Activated naive CD4-positive, alpha-beta T cell treated with anti-CD3 and anti-CD28 coated beads, Interleukin-2, amount 50 U/mL, for 72 hours (primary cell): ENCODE measurements at places on chromosomes 3 and 15. TPM values are rescaled to one million over a fixed set of nuclear protein-coding genes. Genes with fewer than 3 reads are reported as not detected.

GRCh38 chr15:32893421-32893820, 175.6 kb downstream of the GREM1 start:
- DNase-seq, result no peak

Gene TRH
- not detected for total RNA-seq

GRCh38 chr15:98257290-98257689, 296.8 kb downstream of the ARRDC4 start:
- no peak for DNase-seq

DNA sequence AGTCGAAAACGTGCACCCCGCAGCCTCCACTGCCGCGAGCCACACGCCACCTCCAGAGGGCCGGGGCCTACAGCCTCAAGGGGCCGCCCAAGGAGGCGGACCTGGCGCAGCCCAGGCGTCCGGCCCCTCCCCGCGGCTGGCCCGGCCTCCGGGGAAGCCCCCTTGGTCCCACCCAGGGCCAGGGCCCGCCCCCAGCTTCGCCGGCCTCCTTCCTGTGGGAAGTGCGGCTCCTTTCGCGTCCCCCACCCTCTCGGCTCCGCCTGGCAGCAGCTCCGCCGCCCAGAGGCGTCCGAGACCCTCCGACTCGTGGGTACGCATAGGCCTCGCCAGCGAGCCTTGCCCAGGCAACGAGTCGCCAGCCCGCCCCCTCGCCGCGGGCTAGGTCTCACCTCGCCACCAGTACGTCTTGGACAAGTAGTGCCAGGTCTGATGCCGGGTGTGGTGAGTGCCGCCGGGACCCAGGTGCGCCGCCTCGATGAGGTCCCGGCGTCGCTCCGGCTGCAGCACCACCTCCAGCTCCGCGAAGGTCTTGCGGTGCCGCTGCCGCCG, 642 bp downstream of the ZBTB11 start:
- peak; percentile 96 for DNase-seq

Gene CCR2
- total RNA-seq, result not detected

Gene RTP1
- total RNA-seq, result not detected

DNA sequence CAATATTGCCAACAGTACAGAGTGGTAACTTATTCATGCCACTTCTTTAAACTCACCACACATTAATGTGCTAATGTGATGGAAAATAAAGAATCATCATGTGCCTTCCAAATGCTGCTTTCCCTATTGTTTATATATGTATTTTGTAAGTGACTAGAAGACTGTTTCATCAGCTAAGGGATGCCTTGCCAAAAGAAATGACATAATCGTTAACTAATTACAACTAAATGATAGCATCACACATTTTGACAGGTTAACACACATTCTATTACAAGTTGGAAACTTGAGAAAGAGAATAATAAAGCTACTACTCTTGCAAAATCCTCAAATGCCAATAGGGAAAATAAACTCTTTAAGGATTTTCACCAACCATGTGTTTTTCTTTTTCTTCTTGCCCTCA, 329.9 kb upstream of the AGTR1 start:
- DNase-seq, result no peak

DNA sequence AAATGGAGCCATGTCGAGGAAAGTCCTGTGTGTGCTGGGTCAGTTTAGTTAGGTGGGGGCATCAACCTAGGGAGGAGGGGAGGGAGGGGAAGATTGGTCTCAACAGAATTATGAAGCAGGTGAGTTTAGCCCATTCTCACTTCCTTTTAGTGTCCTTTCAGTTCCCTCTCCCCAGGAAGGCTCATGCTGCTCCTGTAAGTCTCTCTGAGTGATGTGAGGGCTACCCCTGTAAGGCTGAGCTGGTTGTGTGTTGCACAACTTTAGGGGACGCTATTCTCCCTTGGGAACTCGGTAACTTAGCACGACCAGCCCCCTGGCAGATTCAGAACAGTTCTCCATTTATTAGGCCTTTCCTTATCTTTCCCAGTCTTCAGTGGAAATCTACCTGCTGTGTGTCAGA, 21.2 kb downstream of the IL5RA start:
- DNase-seq, result no peak

- no peak for DNase-seq
These were observed 5.6 kb downstream of the ZBTB38 start for GRCh38 chr3:141373768-141374526.
